ENCODE measurements at places on chromosomes 13 and 19.
A peak's percentile ranks its signal among the peaks of the same experiment; 100 is the strongest.

DNA sequence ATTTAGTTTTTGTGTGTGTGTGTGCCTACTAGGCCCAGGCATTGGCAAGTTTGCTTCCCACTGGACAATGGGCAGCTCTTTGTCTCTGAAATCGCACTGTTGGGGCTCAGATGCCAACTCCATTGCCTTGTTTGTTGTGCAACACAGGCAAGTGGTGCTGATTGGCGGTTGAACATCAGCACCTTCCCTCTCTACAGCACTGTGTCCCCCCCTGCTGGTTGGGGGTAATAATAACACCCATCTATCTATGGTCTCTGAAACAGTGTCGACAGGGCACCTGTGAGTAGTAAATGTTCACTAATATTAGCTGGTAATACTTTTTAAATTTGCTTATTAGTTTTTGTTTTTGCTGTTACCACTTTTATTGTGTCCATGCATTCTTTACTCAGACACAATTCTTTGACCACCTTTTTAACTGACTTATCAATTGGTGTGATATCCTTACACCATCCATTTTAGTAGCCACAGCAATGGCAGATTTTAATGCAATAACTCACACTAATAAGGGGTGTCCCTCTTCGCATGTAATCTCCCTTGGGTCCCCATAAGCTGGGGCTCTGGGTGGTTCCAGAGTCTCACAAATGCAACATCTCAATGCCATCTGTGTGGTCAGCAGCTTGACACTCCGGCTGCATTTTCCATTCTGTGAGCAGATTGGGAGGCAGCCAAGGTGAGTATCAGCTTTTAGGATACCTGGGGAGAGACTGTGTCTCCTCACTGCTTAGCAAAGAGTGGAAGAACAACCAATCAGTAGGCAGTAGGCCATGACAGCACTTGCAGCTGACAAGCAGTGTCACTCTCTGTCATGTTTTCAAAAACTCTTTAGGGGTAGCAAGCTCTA, 47.7 kb upstream of the UQCRFS1 start:
- no peak for DNase-seq

GRCh38 chr19:43362745-43363144, 9.3 kb downstream of the CD177 start:
- no peak for DNase-seq

GRCh38 chr13:44816701-44817100, 172.6 kb downstream of the NUFIP1 start:
- no peak for DNase-seq

- DNase-seq = no peak
These were observed 614.6 kb upstream of the SPRY2 start for GRCh38 chr13:80955501-80955900.

- no peak for DNase-seq
These were observed 45.3 kb downstream of the CERS4 start for GRCh38 chr19:8254286-8255001.

- DNase-seq = no peak
These were observed 92.1 kb downstream of the AKAP11 start for GRCh38 chr13:42363941-42364612.

- no peak for DNase-seq
These were observed 8.8 kb downstream of the IL4I1 start for GRCh38 chr19:49887665-49888509.

DNA sequence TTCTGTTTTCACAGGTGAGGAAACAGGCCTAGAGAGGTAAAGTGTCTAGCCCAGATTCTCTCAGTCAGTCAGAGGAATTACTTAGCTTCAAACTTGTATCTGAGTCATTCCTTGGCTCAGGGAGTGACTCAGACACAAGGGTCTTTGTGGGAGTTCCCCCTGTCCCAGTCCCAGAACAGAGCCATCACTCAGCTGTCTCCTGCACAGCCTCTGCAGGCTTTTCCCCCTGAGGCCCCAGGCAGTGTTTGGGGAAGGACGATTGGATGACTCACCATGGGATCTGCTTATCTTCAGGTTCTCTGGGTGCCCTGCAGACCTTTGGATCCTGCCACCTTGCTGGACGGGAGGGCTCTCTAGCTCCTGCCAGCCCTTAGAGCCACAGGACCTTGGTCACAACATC, 13.2 kb downstream of the ZNF793 start:
- DNase-seq = no peak

DNA sequence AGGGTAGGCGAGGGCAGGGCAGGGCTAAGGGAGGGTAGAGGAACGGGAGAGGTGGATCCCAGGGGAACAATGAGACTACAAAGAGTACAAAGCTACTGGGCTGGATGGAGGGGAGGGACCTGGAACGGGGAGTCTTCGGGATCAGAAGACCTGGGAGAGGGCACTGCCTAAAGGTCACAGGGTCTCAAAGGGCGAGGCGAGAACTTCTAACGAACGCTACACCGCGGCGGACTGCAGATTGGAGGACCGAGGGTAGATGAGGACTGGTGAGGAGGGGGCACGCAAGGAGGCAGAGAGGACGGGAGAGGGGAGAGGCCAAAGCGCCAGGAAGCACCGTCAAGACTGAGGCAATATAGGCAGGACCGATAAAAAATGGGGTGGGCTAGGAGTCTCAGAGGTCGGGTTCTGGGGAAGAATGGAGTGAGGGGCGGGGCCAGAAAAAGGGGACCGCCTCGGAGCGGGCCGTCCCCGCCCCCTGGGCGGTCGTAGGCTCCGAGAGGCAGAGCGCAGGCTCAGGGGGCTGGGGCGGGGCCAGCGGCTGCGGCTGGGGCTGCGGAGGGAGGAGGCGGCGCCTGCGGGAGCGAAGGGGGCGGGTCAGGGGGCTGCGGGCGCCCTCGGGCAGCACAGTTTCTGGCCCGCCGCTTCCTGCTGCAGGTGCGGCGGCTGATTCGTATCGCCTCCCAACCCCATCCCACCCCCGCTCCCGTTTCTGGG, 1.3 kb upstream of the KCNC3 start:
- DNase-seq = no peak

GRCh38 chr19:56987184-56987583, 132.6 kb upstream of the USP29 start:
- DNase-seq = no peak

GRCh38 chr13:48567515-48568369, 34.9 kb upstream of the RCBTB2 start:
- no peak for DNase-seq

GRCh38 chr13:113115363-113116205, 7.0 kb upstream of the F10 start:
- DNase-seq = no peak

GRCh38 chr13:21833921-21834320, 163.0 kb downstream of the FGF9 start:
- no peak for DNase-seq

- no peak for DNase-seq
These were observed 17.2 kb upstream of the CYSLTR2 start for GRCh38 chr13:48636550-48636949.

DNA sequence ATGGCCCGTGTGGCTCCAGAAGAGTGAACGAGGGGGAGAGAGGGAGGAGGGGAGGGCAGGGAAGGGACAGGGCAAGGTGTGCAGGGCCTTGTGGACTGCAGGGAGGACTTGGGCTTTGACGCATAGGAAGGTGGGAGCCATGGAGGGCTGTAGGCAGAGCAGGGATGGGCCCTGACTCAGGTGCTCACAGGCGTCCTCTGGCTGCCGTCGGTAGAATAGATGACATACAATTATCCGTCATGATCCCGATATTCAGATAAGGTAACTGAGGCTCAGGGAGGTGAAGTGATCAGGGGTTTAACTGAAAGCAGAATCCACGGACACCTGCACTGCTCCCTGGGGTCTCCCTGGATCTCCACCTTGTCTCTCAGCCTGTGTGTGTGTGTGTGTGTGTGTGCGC, 3.4 kb downstream of the C3 start:
- DNase-seq = no peak

GRCh38 chr19:4120559-4121272, 3.2 kb downstream of the MAP2K2 start:
- peak; percentile 61 for DNase-seq

GRCh38 chr19:6705931-6706632, 14.4 kb downstream of the C3 start:
- DNase-seq = no peak

DNA sequence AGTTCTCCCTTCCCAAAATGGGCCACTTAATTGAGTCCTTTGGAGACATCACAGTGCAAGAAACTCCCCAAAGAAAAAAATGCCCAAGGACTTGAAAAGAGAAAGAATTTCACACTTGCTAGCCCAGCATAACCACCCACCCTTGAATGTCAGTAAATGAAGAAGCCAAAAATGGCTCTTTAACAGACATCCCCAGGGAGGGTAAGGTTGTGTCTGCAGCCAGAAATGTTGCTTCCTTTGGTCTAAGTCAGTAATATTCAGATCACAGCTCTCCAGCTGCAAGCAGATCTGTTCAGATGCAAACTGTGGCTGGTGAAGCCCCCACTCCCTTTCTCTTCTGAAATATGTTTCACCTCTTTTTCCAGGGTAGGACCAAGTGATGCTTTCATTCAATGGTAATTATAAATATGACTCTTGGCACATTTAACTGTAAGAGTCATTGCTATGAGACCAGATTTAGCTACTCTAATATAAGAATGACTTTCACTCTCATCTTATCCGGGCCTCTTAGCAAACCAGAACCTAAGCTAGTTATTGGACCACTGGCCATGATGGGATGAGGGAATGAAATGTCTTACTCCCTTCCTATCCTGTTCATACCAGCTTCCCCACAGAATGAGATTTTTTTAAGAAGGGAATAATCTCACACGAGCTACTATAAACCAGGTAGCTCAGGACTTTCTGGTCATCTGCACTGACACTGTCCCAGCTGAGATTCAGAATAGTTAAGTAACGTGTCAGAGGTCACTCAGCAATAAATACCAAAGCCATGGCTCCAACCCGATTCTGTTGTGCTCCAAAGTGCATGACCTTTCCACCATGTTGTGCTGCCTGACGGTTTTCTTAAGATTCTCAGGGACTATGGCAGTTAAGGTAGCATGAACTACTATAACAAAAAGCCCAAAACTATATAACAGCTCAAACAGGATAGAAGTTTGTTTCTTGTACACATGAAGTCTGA, 234.1 kb downstream of the FOXO1 start:
- DNase-seq = no peak

GRCh38 chr13:47555235-47555634, 445.8 kb downstream of the SUCLA2 start:
- no peak for DNase-seq

- DNase-seq = no peak
These were observed 34.9 kb upstream of the MLNR start for GRCh38 chr13:49185264-49185663.

DNA sequence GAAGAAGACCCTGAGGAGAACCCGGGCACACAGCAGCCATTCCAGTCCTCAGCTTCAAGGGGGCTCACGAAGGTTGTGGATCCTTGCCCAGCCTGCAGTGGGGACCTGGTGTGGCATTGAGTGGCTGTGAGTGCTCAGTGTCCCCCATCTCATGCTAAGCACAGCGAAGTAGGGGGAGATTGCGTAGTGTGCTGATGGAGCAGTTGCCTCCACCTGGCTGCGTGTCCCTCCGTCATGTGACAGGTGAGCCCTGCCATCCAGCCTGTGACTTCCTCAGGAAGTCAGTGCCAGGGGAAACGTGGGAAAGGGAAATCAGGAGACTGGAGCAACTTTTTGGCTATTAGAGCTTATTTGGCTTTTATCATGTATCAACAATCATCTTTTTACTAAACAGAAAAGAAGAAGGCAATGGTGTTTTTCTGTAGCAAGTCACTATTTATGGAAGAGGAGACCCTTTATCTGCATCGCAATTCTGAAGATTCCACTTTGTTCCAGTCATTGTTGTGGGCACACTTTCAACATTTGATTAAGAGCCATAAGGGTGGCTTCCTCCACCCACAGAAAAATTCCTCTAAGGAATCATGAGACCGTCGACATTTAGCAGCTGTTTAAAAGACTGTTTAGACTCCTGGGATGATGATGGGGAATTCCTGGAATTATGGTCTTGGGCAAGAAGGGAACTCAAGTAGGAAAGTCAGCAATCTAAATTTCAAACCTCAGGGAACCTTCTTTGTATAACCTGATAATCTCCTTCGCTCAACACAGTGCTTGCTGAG, 126.8 kb upstream of the SPATA13 start:
- DNase-seq = no peak

DNA sequence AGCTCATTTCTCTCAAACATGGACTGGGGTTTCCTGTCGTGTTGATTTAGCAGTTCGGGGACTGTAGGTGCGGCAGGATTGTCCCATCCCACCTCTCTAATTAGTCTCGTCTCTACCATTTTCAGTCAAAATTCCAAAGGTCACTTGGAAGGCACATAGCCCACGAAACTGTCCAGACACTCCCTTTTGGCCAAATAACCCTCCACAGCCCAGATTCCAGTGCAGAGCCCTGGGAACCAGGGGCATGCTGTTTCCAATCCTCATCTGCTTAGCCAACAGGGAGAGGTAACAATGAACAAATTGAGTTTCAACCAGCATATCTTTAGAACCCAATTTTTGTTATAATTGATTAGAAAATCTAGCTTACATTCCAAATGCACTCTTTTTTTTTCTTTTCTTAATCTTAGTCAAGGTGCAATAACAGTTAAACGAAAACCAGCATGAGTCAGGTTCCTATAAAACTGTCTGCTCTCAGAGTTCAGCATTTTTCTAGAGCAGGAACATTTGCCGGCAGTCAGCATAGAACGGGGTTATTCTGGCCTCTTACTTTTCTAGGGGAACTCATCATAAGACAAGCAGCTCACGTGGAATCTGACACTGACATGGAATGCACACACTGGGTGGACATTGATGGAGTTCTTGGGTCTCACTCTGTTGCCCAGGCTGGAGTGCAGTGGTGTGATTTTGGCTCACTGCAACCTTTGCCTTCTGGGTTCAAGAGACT, 14.4 kb upstream of the CEBPA start:
- DNase-seq = no peak

GRCh38 chr13:46559272-46559805, 6.4 kb downstream of the LRCH1 start:
- no peak for DNase-seq

Measured in SW 1271 (cell line).